Gastrocnemius medialis (tissue), 4 donors: ENCODE measurements at places on chromosomes 3 and 15. TPM values are rescaled to one million over a fixed set of nuclear protein-coding genes. Genes with fewer than 3 reads are reported as not detected.

Gene CCR8
- total RNA-seq = not detected

Gene PLA2G4D
- not detected for total RNA-seq

Gene ALDH1L1
- total RNA-seq = 108 TPM

Gene GOLGA8M
- not detected for total RNA-seq

Gene CLDN16
- not detected for total RNA-seq

Gene EFHB
- total RNA-seq = not detected

Gene GPR87
- total RNA-seq = not detected

- H3K36me3 ChIP-seq = no peaks in the 10 kb centered on the region
- no peaks in the 10 kb centered on the region for H3K4me1 ChIP-seq
Observed at GRCh38 chr15:78374436-78375393, 34.6 kb downstream of the CRABP1 start.

DNA sequence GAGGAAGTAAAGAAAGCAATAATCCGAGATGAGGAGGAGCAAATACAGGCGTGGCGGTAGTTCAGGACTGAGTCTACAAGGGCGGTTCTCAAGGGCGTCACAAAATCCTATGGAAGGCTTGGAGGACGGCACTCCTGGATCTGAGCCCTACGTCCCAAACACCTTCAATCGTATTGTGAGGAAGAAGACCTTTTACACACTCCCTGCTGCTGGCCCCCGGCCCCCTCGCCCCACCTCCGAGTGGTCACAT lies 747 bp downstream of the PLD1 start:
- H3K36me3 ChIP-seq = no peaks in the 10 kb centered on the region
- no peaks in the 10 kb centered on the region for H3K27me3 ChIP-seq
- DNase-seq = no peak

DNA sequence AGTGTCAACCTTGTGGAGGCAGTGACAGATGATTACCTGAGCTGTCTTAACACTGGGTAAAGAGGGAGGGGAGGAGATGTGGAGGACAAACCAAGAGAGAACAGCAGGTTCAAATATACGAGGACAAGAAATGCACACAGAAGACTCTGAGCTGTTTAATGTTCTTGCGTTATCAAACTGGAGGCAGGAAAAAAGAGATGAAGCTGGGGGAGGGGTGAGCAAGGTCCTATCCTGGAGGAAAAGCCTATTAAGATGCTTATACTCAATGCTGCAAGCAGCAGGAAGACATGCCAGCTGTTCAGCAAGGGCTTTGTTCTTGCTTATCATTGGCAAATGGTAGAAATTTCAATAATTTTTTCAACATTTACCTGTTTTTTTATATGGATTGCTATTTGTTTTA lies 345.7 kb upstream of the TRIM42 start:
- no peak overlapping the region for H3K4me3 ChIP-seq
- no peaks in the 10 kb centered on the region for H3K4me1 ChIP-seq
- no peaks in the 10 kb centered on the region for H3K27me3 ChIP-seq
- no peaks in the 10 kb centered on the region for H3K36me3 ChIP-seq
- no peak overlapping the region for H3K27ac ChIP-seq

DNA sequence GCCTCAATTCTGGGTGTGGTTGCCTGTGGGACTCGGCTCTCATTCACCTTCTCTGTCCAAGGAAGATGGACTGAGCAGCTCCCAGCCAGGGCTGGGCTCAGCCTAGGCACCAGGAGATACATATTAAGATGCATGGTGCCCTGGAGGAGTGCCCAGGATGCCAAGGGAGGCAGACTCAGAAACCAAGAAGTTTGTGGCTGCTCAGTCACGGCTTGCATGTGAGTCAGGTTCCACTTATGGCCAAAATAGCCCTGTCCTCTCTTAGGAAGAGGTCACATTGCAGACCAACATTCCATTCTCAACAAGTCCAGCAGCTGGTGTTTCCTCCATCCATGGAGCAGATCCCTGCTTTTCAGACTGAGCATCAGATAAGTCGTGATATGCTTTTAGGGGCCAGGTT lies 21.8 kb downstream of the CDCP1 start:
- H3K36me3 ChIP-seq = no peaks in the 10 kb centered on the region
- H3K27me3 ChIP-seq = no peaks in the 10 kb centered on the region
- H3K4me1 ChIP-seq = peaks cover 52% of the 10 kb centered on the region
- H3K27ac ChIP-seq = peak overlapping the region; percentile 98
- peak; percentile 90 for DNase-seq

GRCh38 chr15:39052323-39052705 lies 487.7 kb upstream of the RASGRP1 start:
- no peaks in the 10 kb centered on the region for H3K4me1 ChIP-seq
- H3K4me3 ChIP-seq = no peak overlapping the region
- no peak overlapping the region for H3K27ac ChIP-seq

GRCh38 chr3:65979731-65980130 lies 59.0 kb downstream of the MAGI1 start:
- DNase-seq = no peak
- H3K27me3 ChIP-seq = no peaks in the 10 kb centered on the region
- H3K4me1 ChIP-seq = no peaks in the 10 kb centered on the region
- no peak overlapping the region for H3K4me3 ChIP-seq

DNA sequence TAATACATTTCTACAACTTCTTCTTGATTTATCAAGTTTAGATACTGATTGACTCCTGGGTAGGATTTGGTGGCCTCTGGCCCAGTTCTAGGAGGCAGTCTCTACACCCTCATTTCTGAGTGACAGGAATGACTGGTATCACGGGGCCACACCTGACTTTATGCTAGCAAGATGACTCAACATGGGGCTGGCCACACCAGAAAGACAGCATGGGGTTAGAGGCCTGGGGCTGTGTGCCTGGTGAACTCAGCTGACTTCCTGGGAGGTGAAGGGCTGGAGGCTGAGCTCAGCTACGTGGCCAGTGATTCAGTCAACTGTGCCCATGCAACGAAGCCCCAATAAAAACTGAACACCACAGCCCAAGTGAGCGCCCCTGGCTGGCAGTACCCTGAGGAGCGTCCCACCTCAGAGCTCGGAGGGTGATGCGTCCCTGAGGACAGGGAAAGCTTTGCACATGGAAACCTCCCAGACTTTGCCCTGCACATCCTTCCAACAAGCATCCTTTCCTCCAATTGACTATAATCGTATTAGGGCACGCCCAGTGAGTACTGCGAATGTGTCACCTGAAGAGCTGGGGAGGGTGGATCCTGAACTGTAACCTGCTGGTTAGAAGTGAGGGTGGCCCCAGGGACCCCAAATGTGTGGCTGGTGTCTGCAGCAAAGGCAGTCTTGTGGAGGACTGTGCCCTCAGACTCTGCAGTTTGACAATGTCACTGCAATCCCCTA lies 57.2 kb downstream of the NIPA2 start:
- H3K4me1 ChIP-seq = no peaks in the 10 kb centered on the region
- DNase-seq = no peak
- H3K27me3 ChIP-seq = no peaks in the 10 kb centered on the region
- peaks cover 8% of the 10 kb centered on the region for H3K36me3 ChIP-seq

GRCh38 chr3:81953111-81953510 lies 191.7 kb upstream of the GBE1 start:
- H3K27ac ChIP-seq = no peak overlapping the region
- H3K36me3 ChIP-seq = no peaks in the 10 kb centered on the region
- DNase-seq = no peak

- peaks cover 93% of the 10 kb centered on the region for H3K4me1 ChIP-seq
- H3K4me3 ChIP-seq = no peak overlapping the region
- H3K27me3 ChIP-seq = no peaks in the 10 kb centered on the region
- no peak for DNase-seq
- H3K36me3 ChIP-seq = no peaks in the 10 kb centered on the region
- H3K27ac ChIP-seq = peak overlapping the region; percentile 100
Observed at GRCh38 chr3:149005416-149005815, 14.1 kb downstream of the GYG1 start.

GRCh38 chr3:166013073-166013679 lies 176.0 kb upstream of the BCHE start:
- DNase-seq = no peak
- H3K4me1 ChIP-seq = no peaks in the 10 kb centered on the region
- H3K36me3 ChIP-seq = no peaks in the 10 kb centered on the region
- H3K27ac ChIP-seq = no peak overlapping the region
- no peak overlapping the region for H3K4me3 ChIP-seq

GRCh38 chr3:33717616-33717865 lies 513 bp downstream of the CLASP2 start:
- H3K27ac ChIP-seq = peak overlapping the region; percentile 93
- DNase-seq = peak; percentile 47
- H3K4me3 ChIP-seq = peak overlapping the region; percentile 82
- H3K27me3 ChIP-seq = no peaks in the 10 kb centered on the region

DNA sequence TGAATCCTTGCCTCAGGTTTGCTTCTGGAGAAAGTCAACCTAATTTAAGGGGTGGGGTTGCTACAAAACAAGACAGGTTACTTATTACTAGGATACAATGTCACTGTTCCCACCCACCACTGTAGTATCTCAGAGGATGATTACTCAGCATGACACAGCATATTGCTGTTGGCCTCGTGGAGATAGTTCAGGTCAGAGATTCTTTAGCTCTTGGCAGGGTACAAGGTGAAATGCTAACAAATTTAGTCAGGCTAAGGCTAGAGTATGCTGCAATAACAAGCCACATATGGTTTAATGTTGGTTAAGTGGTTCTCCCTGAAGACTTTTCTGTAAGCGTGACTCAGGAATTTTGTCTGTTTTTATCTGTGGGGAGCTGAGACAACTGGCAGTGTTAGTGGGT lies 161.8 kb downstream of the EDEM1 start:
- H3K27ac ChIP-seq = no peak overlapping the region
- no peaks in the 10 kb centered on the region for H3K4me1 ChIP-seq
- H3K27me3 ChIP-seq = no peaks in the 10 kb centered on the region
- no peak overlapping the region for H3K4me3 ChIP-seq

GRCh38 chr15:44657378-44657777 lies 6.1 kb downstream of the SPG11 start:
- no peaks in the 10 kb centered on the region for H3K27me3 ChIP-seq
- no peak for DNase-seq
- peaks cover 57% of the 10 kb centered on the region for H3K36me3 ChIP-seq
- H3K4me1 ChIP-seq = peaks cover 23% of the 10 kb centered on the region

DNA sequence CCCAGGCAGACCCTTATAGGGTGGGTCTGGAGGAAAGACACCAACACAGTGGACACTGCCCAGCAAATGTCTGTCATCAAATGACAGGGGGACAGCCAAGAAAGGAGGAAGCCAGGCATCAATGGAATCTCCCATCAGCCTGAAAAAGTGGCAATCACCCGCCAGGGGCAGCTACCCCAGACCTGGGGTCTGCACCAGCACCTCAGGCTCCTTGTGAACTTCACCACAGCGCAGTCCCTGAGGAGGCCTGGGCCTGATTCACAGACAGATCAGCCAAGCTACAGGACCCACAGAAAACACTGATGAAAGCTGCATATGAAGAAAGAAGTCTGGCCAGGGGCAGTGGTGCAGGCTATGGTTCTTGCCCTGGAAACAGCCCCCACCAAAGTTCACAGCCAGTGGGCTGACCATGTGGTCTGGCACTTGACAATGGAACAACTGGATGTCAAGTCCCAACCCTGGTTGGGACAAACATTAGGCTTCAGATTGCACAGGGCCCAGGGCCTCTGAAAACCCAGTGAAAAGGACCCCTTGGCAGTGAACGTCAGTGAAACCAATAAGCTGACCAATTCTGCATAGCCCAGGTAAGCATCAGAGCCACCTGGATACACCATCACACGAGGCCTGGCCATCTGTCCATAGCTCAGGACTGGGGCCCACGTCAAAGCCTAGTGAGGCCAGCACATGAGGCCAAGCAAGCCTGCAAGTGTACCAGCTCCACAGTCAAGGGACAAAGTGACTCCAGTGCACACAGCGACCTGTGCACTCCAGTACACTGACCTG lies 29.1 kb downstream of the ALS2CL start:
- DNase-seq = no peak
- H3K27me3 ChIP-seq = no peaks in the 10 kb centered on the region
- H3K36me3 ChIP-seq = no peaks in the 10 kb centered on the region
- H3K4me1 ChIP-seq = peaks cover 7% of the 10 kb centered on the region

DNA sequence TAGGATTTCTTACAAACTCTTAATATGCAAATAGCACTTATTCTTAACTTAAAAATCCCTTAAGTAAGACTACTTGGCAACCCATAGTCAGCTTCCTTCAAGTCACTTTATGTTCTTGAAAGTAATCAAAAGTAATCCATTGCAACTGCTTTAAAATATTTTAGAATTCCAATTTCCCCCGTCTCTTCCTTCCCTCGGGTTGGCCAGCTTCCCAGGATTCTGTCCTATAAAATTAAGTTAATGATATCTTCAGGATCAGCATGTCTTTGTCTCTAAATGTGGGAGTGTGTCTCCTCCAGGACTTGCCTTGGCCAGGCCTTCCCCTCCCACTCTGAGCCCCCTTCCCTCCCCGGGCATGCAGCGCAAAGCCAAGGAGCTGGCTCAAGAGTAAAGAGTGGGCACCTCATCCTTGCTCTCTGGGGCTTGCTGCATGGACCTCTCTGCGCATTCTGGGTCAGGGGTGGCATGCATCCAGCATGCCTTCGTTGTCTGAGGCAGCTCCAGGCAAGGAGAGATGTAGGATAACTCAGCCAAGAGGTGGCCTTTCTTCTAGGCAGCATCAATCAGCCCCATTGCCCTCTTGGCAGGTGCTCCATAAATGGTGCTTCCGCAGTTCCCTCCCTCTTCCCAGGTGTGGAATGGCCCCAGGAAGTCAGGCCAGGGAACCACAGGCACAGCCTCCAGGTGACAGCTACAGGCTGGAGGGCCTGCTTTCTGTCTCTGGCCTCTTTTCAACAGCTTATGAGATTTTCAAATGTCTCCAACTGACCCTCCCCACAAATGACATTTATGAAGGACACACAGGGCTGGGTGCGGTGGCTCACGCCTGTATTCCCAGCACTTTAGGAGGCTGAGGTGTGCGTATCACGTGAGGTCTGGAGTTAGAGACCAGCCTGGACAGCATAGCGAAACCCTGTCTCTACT lies 108.7 kb upstream of the ALDH1A3 start:
- no peak for DNase-seq
- H3K4me3 ChIP-seq = no peak overlapping the region
- H3K4me1 ChIP-seq = no peaks in the 10 kb centered on the region

DNA sequence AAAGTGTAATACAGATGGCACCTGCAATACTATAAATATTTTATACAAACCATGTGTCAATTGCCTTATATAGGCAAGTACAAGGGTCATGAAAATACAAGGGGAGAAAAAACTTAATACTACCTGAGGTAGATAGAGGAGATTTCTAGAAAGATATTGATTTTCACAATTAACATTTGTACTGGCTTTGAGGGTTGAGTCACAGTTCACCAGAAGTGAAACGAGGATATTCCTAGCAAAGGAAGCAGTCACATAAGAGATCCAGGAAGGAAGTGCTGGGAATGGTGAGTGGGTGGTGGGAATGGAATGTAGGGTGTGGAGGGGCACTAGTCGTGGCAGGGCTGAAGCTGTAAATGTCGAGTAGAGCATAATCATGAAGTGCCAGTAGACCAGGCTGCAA lies 108.7 kb downstream of the P2RY1 start:
- H3K4me3 ChIP-seq = no peak overlapping the region
- no peaks in the 10 kb centered on the region for H3K36me3 ChIP-seq
- H3K27me3 ChIP-seq = no peaks in the 10 kb centered on the region
- no peak for DNase-seq
- H3K4me1 ChIP-seq = peaks cover 11% of the 10 kb centered on the region

DNA sequence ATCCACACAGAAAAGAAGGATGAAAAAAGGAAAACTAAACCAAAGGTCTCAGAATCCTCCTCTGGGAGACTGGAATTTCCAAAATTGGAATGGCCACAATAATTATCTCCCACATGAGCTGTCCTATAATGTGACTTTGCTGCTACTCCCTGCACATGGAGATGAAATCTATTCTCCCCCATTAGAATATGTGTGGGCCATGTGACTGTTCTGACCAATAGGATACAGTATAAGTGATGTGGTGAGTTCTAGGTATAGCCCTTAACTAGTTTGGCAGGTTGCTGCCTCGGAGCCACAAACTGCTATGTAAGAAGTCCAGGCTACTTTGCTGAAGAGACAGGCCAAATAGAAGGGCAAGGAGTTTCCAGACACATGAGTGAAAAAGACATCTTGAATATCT lies 5.2 kb downstream of the TRIM59 start:
- H3K4me3 ChIP-seq = no peak overlapping the region
- DNase-seq = no peak
- no peaks in the 10 kb centered on the region for H3K4me1 ChIP-seq
- no peak overlapping the region for H3K27ac ChIP-seq
- peaks cover 21% of the 10 kb centered on the region for H3K27me3 ChIP-seq
- no peaks in the 10 kb centered on the region for H3K36me3 ChIP-seq
